Osteocyte (in vitro differentiated cells): ENCODE measurements at places on chromosomes 4 and X. TPM values are rescaled to one million over a fixed set of nuclear protein-coding genes. Genes with fewer than 3 reads are reported as not detected.

C4orf51 gene
- total RNA-seq, result not detected in 2 replicates

ZDHHC15 gene
- total RNA-seq, result 0.08 and 0.13 TPM in 2 replicates

SORCS2 gene
- 3.0 and 6.7 TPM in 2 replicates for total RNA-seq

ARAF gene
- total RNA-seq, result 66.8 and 73.9 TPM in 2 replicates

PCDH19 gene
- 1.7 and 2.7 TPM in 2 replicates for total RNA-seq

OPHN1 gene
- total RNA-seq, result 10.4 and 10.9 TPM in 2 replicates

CT45A5 gene
- not detected in 2 replicates for total RNA-seq

AFP gene
- total RNA-seq, result not detected in 2 replicates

SSX3 gene
- total RNA-seq, result not detected in 2 replicates

PAGE3 gene
- not detected in 2 replicates for total RNA-seq

LNX1 gene
- total RNA-seq, result 0.24 and 0.44 TPM in 2 replicates

RAB9B gene
- 2.0 and 2.4 TPM in 2 replicates for total RNA-seq

- DNase-seq, result no peak
Measured at GRCh38 chrX:129823522-129823921, 20.2 kb downstream of the ZDHHC9 start.

DNA sequence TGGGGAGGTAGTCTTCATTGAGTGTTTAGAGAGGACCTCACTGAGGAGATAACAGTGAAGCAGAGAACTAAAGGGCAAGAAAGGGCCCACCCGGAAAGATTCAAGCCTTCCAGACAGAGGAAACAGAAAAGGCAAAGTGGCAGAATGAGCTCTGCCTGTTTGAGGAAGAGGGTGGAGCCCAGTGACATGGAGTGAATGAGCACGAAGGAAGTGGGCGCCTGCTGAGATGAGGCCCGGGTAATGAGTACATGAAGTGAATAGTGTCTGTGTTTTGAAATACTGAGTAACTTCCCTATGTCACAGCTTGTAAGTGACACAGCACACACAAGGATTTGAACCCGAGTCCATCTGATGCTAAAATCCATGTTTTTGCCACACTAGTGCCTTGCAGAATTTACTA, 32.5 kb upstream of the TLR2 start:
- no peak for DNase-seq

DNA sequence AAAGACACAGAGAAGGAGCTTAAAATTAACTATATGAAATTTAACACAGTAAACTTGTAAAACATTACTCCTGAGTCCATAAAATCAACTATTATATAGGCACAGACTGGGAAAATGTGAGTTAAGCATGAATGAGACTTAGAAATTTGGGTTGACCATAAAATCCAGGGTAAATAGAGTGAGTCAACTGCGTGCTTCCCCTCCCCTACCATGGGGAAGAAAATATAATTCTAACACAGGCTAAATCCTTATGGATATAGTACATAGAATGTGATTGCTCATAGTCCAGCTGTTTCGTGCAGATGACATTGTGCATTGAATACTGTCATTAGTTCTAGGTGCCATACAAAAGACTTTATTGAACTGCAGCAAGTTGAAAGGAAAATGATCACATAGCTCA, 42.2 kb downstream of the KLHL5 start:
- DNase-seq, result no peak

DNA sequence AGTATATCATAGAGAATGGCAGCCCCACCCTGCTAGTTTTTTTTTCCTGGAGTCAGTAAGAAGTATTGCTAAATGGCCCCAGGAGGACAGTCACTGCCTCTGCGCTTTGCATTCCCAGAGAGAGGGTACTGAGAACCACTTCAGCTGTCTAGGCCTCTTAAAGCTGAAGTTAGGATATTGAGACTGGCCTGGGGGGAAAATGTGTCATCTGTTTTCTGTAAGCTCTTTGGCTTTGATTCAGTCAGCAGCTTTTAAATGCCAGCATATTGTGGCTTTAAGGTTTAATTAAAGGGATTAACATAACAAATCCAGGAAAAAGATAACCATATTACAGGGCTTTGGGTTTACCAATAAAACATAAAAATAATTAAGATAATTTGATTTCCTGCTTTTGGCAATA, 852.0 kb downstream of the PCDH18 start:
- DNase-seq, result no peak

DNA sequence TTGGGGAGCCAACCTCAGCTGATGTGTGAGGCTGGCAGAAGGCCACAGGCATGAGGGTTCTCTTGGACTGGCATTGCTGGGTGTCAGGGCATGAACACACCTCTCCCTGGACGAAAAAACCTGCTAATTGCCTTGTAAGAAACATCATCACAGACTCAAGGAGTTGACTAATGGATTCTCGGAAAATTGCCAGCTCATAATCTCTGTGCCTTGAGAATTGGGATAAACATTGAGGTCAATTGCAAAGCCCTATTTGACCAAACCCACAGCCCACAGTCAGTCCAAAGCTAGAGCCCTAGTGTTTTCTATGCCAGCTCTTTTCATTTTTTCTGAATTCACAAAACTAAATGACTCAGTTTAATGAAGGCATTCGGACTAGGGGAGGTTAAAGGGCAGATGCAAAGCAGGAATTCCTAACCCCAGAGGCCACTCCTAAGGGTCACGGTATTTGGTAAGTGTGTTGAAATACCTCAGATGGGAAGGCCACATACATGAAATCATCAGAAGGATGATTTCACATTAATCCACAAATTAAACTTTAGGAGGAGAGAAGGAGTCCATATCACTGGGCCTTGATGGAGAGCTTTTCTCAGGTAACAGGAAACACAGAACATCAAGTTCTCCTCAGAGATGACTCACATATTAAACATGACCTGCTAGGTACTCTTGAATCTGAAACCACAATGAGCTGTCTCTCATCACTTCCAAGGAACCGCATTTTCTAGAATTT, 39.0 kb upstream of the RASL11B start:
- DNase-seq, result no peak

DNA sequence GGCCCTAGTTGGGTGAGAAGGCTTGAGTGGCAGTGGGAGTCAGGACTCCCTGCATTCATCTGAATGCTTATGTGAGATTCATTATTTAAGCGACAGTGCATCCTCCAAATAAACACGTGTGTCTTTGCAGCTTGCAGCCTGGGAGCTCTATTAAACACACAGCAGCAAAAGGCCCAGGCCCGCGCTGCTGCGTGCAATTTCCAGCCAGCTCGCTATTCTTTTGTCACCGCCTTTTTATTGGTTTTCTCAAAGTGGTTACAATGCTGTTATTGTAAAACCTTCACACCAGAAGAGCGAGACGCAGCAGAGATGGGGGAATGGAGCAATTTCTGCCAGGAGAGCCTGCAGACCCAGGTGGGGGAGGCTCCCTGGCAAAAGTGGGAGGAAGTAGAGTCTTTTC, 252.5 kb downstream of the BCOR start:
- DNase-seq, result no peak

DNA sequence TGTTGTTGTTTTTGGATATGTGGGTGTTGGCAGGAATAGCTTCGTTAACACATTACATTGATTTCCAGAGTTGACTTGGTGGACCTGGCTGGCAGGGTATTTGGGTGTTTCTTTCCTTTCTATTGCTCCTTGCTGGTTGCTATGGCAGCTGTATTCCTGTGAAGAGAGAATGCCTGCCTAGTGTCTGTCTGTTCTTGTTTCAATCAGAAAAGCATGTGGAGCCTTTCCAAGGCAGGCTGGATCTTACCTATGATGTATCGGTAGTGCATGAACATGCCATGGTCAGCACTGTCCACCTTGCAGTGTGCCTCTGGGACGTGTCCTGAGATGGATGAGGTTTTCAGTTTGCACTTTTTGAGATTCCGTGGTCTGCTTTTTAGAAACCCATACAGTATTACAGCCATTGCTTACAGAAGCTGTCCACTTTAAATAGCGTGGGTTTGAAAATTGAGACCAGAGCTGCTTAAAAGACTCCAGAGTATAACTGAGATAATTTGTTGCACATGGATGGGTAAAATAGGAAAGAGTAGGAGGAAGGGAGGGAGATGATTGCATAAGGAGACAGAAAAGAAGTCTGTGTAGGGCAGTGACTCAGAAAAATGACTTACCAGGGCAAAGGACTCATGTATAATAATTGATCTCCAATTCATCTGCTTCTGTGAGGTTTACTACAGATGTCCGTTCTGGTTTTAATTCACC, 20.0 kb upstream of the AADAT start:
- DNase-seq, result no peak

DNA sequence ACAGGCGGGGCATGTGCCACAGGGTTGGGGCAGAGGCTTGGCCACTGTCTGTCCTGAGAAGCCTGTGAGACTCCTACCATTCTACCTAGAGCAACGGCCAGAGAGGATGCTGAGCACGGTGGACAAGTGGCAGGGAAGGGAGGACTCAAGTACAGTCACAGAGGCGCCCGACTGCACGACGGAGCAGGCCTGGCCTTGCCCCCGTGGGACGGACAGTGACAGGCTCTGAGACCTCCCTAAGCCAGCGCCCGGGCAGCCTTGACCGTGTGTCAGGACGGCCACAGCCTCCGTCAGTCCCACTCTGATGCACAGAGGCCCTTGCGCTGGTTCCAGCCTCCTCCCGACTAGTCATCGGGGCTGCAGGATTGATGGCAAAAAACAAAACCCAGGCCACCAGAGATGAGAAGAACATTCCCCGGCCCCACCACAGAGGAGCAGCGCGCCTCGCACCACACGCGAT, 36.7 kb upstream of the MXD4 start:
- DNase-seq, result peak; percentile 73

GRCh38 chr4:96241819-96242218, 401.9 kb downstream of the PDHA2 start:
- DNase-seq, result no peak

DNA sequence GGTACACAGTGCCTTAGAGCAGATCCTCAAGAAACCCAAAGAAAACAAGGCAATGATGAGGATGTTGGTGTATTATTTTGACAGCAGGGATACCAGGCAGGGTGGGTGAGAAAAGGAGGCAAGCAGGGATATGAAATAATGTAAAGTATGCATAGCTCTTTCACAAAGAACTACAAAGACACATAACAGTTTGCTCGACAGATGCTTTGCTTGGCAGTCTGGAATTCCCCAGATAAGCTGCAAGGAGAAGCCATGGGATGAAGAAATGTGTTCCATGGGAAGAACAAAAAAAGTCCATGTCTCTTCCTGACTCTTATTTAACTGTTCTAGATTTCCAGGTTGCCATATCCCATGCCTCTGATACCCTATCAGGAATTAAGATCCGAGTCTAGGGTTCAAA, 75.4 kb downstream of the FAM13A start:
- DNase-seq, result no peak

DNA sequence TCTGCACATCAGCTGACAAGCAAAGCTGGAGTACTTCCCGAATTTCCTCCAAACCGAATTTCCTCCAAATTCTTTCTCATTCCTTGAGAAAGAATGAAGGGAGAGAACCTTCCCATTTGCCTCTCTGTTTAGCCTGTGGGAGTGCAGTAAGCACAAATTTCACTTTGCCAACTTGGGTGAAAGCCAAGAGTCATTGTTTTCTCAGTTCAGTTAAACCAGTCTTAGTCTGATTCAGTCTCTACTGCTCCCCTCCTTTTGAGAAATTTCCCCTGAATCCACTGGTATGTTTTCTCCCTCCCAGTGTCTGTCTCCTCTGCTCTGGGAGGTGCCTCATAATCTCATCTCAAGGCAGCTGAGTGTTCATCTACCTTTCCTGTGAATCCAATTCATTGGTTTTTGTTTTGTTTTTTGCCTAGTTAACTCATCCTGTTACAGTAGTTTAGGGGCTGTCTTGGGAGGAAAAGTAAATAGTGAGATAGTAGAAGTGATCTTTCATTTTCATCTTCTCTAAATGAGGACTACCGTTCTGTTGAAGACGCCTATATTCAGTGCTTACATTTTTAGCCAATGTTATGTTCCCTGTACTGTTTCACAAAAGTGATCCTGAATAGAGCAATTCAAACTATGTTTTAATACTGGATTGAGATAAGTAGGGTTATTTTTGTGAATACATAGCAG, 49.0 kb downstream of the SYTL5 start:
- DNase-seq, result no peak

DNA sequence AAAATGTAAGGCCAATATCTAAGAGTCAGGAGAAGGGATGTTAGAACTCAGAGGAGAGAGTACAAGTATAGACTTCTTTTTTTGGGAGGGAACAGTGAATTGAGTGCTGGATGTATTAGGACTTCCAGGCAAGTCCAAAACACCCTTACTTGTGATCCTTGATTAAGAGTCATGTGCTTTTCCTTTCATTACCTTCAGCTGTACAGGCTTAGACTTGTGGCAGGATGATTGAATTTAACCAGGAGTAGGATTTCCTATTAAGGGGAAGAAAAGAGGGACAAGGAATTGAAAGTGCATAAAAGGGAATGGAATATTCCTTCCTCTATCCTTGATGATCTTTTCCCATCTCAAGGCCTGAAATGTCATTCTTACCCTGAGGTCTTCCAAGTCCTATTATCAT, 606.7 kb downstream of the STIM2 start:
- no peak for DNase-seq

GRCh38 chr4:22692736-22693135, at the start of gene GBA3:
TSS of gene GBA3 (plus strand) at chr4:22692937.
- no peak for DNase-seq

GRCh38 chrX:52574416-52575275, 57.8 kb upstream of the XAGE1B start:
- DNase-seq, result no peak

DNA sequence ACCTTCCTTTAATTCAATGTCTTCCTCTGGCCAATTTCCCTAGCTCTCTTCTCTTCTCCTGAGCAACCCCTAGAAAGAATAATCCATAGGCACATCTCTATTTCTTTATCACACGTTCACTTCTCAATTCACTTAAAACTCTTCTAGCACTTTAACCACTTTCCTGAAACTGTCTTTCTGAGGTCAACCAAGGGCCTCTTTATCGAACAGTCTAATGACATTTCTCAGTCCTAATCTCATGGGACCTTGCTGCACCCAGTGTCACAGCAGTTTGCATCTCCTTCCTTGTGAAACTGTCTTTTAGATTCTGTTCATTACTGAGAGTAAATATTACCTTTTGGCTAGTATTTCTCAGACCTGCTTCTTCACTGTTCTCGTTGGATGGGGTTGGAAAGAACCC, 285.3 kb upstream of the RASGEF1B start:
- DNase-seq, result no peak

DNA sequence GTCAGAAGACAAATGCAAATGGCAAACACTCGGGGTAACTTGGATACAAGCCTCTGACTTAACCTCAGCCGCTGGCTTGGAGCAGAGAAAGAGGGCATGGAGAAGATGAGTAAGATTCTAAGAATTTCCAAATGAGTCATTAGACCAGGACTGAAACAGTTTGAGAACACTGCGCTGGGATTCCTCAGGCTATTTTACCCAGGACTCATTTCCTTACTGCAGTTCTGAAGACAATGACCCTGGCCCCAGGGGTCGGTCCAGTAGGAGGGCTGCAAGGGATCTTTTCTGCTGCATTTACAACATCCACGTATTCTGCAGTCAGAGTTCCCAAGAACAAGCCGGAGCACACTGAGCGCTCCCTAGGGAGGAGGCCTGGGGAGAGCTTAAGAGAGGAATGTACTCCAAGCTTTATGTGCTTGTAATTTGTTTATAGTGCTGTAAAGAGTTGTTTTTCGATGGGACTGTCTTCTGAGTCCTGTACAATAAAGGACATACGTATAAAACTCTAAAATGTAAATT, 27.3 kb upstream of the SORBS2 start:
- peak; percentile 89 for DNase-seq
